ENCODE measurements at places on chromosomes 12 and 14.

- DNase-seq, result no peak
Measured at GRCh38 chr14:77599889-77600288, 16.5 kb downstream of the SPTLC2 start.

DNA sequence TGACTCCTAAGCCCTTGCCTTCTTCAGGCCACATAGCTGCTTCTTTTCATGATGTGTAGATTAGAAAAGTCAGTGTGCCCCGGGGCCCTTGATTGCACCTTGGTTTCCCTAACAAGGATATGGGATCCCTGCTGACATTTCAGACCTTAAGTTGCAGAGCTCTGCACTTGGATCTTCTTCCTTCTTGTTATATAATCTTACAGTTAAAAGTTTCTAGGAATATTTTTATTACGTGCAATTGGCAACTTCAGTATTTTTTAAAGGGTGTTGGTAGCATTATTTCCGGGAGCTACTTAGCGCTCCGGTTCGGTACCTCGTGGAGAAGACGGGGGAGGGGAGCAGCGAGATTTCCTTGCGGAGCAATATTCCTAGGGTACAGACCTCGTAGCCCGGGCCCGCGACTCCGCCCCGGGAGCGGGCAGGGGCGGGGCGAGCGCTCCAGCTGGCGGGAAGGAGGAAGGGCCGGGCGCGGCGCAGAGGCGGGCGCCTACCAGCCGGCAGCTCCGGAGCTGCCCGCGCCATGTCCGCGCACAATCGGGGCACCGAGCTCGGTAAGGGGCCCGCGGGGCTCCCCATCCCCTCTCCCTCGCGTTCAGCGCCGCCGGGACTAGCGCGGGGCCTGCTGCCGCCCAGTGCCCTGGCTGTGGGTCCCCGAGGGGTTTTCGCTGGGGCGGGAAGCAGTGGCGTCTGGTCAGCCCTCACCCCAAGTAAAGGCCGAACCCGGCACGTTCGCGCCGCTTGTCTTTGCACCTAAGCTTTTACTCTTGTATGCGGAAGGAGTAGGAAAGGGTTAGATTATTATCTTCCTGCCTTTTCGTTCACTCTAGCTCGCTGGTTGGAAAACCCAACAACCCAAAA lies at the start of gene DERA:
TSS of gene DERA (plus strand) at position 469 of the 858 bp plus-strand sequence. CDS start at position 521, 52 bp downstream.
- peak; percentile 38 for DNase-seq

DNA sequence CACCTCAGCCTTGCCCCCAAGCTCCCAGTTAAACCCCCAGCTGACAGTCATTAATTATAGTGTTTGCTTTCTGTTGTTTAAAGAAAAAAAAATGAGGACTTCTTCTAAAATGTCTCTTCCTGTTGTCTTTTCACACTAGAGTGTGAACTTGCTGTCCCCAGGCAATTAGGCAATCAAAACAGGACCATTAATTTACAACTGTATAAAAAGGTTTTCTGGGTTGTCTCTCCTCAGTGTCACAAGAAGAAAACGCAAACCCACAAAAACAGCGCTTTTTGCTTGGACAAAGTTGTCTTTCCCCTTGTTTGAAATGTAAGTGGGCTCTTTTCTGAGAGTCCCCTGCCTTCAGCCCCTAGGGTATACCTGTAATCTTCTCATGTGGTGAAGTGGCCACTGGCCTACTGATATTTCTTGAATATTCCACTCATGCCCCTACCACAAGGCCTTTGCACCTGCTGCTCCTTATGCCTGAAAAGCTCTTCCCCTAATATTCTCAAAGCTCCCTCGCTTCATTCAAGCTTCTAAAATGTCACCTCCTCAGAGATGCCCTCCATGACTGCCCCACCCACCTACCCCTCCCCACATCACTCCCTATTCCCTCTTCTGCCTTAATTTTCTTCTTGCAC lies 158.9 kb upstream of the PWP1 start:
- DNase-seq, result no peak

DNA sequence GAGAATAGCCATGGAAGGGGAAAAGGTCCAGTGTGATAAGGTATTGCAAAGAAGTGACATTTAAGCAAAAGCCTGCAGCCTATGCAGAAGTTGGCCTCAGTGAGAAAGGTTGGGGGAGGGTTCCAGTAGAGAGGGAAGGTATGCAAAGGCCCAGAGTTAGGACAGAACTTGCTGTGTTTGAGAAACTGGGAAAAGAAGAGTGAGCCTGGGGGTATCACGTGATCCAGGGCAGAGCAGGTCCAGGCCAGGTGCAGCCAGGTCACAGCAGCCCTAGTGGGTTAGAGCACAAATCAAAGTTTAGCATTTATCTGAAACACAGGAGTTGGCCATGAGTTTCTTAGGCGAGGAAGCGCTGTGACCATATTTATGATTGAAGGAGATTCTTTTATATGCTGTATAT lies 1.6 kb downstream of the SERPINA5 start:
- no peak for DNase-seq

GRCh38 chr12:118312578-118312977 lies 60.1 kb downstream of the TAOK3 start:
- no peak for DNase-seq

Data from stimulated activated CD8-positive, alpha-beta memory T cell treated with anti-CD3 and anti-CD28 coated beads, Interleukin-7, amount 100 ng/mL, for 48 hours (primary cell).